Activated CD4-positive, alpha-beta T cell treated with anti-CD3 and anti-CD28 coated beads, Interleukin-2, amount 50 U/mL, for 48 hours (primary cell): ENCODE measurements at places on chromosomes 6 and 20.
A peak's percentile ranks its signal among the peaks of the same experiment; 100 is the strongest.

DNA sequence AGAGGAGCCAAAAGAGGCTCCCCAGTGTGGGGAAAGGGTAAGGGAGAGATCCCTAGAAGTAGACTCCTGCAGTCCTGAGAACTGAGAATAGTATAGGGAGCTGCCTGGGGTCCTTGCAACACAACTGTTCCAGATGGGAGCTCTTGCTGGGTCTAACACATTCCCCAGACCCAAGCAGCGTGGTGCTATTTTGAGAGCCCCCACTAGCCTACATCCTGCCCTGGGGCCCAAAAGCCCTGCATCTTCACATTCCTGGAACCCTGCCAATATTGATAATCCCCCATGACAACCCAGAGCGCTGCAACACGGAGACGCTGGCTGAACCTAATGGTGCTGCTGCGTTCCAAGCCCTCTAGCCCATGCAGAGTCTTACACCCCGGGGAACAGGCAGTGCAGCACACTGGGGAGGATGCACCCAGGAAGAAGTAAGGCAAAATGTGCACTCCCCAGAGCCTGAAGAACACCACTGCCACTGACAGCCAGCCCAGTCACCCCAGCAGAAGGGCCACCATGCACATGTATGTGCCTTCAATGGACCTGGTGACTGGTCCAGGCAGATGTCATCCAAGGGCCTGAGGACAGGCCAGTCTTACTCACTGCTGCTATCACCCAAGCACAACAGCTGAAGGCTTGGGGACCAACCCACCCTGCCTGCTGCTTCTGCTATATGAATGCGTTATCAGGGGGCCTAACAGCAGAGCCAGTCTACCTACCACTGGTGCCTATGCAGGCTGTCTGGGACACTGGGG lies 7.0 kb upstream of the RNF217 start:
- DNase-seq: no peak

DNA sequence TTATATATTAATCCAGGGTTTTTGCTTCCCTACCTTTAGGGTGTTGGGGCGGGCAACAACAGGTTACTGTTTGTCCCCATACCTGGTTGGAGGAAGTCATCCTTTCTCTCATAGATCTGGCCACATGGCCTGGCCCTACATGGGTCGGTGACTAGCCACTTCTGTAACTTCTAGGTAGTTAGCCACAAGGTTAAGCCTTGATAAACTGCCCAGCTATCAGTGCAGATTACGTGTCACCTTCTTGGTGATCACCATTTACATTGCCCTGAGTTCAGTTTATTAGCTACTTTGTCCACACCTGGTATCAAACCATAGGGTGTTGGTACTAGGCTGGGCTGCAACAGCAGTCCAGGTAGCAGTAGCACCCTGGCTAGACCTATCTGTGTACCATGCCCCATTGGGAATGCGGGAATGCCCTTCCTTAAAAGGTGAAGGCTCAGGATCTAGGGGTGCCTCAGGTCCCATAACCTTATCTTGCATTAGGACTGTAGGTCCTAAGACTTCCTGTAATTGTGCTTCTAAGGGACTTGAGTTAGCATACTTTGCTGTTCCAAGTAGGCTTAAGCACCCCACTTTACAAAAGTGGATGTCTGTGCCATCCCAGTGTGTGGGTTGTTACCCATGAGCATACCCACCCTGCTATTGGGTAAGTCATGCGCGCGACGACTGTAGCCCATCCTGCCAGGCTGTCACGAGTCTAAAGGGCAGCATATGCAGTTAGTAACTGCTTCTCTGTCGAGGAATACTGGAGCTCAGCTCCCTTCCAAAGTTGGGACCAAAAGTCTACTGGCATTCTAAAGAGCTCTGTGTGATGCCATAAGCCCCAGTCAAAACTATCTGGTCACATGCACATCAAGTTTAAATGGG lies 5.2 kb downstream of the ZKSCAN3 start:
- DNase-seq: no peak

- no peak for DNase-seq
These were observed 36.9 kb upstream of the LAMA4 start for GRCh38 chr6:112291161-112291762.

DNA sequence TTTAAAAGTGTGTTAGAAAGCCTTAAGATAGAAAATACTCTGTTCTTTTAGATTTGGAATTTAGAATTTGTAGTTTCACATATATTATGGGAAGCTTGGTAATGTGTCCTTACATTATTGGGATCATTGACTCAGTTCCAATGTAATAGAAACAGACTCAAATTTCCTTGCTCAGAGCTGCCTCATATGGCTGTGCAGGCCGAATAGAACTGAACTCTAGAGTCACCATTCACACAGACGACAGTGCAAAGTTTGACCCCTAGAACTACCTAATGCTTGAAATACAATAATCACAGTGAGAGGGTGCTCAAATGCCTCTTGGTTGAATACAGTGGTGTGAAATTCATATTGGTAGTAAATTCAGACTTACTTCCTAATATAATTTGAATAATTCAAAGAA lies 482.7 kb upstream of the CITED2 start:
- DNase-seq: no peak

DNA sequence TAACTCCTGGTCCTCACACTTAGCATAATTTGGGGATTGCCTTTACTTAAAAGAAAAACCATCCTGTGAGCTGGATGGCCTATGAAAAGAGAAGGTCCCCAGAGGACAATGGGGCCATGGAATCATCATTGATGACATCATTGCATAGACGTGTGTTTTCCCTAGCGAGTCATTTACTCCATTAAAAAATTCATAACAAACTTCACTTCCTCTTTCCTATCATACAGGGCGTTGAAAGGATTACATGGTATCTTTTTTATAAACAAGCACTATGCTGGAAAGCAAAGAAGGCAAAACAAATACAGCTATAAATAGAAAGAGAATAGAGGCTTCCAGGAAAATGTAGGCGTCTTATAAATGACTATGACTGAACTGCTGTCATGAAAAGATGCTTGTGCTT lies 11.3 kb upstream of the COL12A1 start:
- DNase-seq: no peak

DNA sequence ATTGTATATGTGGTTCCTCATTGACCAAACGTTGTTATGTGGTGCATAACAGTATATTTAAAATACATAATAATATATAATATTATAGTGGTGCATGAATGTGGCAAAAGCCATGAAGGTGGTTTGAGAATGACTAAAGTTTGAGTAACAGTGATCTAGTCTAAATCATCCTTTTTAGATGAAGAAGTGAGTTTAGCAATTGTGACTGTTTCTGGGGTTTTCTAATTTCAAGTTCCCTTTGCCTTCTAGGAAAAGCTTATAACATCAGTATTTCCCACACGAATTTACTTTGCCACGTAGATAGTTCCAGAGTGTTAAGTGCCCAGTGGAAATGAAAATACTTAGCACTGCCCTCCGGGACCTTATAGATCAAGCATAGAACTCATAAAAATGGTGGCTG lies 40.9 kb downstream of the ARFGEF2 start:
- no peak for DNase-seq

DNA sequence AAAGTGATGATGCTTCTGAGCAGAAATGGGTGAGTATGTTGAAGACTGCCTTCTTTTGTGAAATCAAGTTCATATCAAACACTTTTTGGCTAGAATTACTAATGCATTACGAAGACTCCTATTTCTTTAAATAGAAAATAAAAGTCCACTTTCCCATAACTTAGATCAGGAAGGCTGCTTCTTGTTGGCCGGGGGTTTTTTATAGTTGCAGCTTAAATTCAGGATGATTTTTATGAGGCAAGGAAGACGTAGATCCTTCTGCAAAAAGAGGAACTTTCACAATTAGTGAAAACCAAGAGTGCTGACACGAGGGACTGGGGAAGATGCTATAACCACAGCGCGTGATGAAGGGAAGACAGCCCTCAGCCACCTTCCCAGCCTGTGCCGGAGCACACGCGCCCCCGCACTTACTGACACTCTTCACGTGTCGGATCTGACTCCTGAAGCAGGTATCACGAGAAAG lies 206.1 kb upstream of the PRDM1 start:
- DNase-seq: peak; percentile 60
